ENCODE measurements at places on chromosomes 5 and 9.

DNA sequence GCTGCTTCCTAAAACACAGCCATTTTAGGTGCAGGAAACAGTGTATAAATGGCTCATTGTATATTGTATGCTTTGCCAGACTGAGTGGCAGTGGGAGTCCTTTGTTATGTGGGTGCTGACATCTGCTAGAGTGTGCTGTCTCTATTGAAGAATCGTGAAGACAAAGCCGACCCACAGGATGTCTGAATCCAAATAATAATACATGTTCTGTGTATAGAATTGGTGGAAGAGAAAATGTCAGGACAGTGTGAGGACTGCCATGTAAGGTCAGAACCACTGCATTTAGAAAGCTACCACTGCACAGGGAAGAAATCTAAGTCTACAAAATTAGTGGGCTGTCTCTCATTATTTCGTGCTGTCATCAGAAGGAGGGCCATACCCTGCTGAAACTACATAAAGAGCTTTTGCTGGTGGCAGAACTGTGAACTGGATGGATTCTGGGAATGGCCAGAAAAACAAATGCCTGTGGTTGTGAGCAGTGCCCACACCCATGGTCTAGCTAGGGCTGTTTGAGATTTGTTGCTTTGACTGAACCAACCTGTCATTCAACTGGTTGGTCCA, 2.5 kb downstream of the IL7R start:
- DNase-seq, result no peak

DNA sequence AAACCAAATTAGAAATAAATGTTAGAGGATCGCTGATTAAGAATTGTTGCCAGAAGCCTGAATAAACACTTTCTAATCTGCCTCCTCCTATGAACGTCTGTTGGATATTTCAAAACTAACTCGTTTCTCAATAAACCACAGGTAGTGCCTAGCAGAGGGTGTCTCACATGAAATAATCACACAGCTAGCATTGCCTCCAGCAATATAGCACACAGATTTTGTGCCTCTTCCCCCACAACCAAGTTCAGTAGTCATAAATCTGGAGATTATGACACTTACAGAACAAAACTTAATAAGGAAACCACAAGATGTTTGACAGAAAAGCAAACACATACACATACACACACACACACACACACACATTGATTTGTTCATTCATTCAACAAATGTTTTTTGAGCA, 173.2 kb upstream of the CDH10 start:
- DNase-seq, result no peak

GRCh38 chr5:23284656-23285055, 222.8 kb upstream of the PRDM9 start:
- DNase-seq, result no peak

DNA sequence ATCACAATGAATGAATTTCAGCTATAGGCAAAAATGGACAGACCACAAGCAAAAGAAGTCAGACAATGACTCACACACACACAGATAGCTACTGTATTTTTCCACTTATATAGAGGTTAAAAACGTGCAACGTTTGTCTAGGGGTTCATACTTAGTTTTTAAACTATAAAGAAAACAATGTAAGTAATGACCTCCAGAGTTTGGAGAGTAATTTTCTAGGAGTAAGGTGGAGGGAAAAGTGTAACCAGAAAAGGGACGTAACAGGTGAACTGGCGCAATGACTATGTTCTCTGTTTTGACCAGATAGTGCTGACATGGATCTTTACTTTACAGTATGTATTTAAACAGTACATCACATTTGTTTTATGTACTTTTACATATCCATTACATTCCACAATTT, 51.1 kb downstream of the FNIP1 start:
- no peak for DNase-seq

DNA sequence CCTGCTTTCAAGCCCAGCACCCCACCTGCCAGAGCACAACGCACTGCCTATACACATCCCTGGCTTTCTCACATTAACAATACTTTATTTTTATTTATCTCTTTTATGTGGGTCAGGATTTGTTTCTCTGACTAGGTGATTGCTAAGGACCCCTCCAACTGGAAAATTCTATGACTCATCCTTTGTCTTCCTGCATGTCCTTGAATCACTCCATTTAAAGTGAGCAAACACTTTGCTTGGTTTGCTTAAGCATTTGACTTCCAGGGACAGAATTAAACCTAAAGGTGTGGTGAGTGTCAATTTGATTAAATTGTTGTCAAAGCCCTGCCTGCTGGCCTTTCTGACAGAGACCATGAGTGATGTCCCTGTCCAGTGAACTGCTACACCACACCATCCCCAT, 536.5 kb upstream of the BRINP1 start:
- DNase-seq, result no peak

GRCh38 chr5:159100782-159101646, 1.3 kb upstream of the EBF1 start:
- DNase-seq, result no peak

- no peak for DNase-seq
Measured at GRCh38 chr5:39755986-39756385, 331.2 kb upstream of the DAB2 start.

DNA sequence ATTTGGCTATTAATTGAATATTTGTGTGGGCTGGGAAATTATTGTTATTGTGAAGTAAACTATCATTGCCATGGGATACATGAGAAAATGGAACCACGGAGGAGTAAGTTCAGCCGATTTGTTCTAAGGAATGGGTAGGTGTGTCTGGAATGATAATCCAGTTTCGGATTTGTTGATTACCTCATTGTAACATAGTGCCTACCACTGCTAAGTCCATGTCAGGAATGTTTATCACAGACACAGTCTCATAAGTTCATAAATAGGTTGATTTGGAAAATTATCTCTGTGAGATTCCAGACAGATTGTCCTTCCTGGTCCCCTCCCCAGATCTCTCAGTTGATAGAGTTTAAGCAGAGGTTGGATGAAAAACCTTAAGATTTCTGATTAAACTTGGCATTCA, 78.1 kb upstream of the MAST4 start:
- DNase-seq, result no peak

DNA sequence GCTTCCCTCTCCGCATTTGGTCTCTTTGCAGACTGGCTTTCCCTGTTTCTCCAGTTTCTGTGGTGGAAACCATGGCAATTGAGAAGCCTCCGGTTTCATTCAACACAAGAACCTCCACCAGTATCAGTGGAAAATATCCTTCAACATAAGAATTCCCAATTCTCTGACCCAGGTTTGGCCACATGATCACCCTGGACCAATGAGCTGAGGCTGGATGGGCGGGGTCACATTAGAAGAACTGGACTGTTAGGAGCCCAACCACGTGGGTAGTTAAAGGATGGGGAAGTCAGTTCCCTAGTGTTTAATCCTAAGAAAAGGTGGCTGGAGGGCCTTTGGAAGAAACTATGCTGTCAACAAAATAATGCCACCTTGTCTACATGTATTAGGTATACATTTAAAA, 336.3 kb downstream of the DMRT2 start:
- no peak for DNase-seq

- DNase-seq, result no peak
Measured at GRCh38 chr9:10274175-10274574, 338.6 kb downstream of the PTPRD start.

- no peak for DNase-seq
Measured at GRCh38 chr5:141788296-141788970, 89.8 kb downstream of the PCDH1 start.

- DNase-seq, result no peak
Measured at GRCh38 chr9:16308645-16309044, 561.8 kb downstream of the BNC2 start.

GRCh38 chr5:119537704-119538103, 85.4 kb downstream of the HSD17B4 start:
- no peak for DNase-seq
